ENCODE measurements at places on chromosomes 7 and 10.

GRCh38 chr10:124035928-124036558 lies 57.4 kb downstream of the CHST15 start:
- DNase-seq = no peak

GRCh38 chr7:95155965-95156364 lies 168.4 kb downstream of the PON1 start:
- DNase-seq = no peak

DNA sequence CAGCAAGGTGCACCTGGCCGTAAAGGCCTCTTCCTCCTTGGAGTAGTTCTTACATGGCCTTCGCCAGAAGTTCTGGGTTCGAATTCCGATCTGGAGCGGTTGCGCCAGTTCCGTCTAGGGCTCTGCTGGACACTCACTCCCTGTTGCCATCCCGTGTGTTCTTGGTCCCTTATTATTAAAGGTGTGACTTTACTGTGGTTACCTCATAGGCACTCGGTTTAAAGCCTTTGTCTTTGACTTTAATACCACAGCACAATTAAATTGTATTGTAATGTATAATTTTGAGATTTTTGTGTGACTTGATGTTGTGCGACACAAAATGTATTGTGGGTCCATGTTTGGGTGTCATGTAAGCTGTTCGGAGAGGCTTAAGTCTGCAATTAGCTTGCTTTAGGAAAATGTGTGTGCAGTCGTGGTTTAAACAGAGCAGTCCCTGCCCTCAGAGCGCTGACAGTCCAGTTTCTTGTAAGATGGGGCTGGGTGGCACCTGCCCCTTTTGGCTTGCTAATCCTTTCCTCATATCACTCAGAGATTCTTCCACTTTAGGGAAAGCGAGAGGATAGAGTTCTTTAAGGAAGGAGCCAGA lies 919 bp downstream of the INPP5F start:
- DNase-seq = no peak

GRCh38 chr7:140635816-140636215 lies 4.8 kb downstream of the DENND2A start:
- no peak for DNase-seq

GRCh38 chr7:42913591-42913990 lies 1.7 kb upstream of the C7orf25 start:
- no peak for DNase-seq

- DNase-seq = no peak
Observed at GRCh38 chr10:130707389-130707979, 571.3 kb downstream of the GLRX3 start.
